Thyroid gland (tissue), 4 donors: ENCODE measurements at places on chromosomes 12 and 14. TPM values are rescaled to one million over a fixed set of nuclear protein-coding genes. Genes with fewer than 3 reads are reported as not detected.

Gene IQSEC3
- total RNA-seq: 0.27 TPM

Gene RD3L
- not detected for total RNA-seq

Gene NANOG
- 0.40 TPM for total RNA-seq

Gene MORN3
- total RNA-seq: 1.3 TPM

Gene PLA2G1B
- total RNA-seq: not detected

Gene RIN3
- 7.9 TPM for total RNA-seq

Gene GPD1
- 7.7 TPM for total RNA-seq

Gene SERPINA9
- total RNA-seq: not detected

Gene TAS2R46
- 4.5 TPM for total RNA-seq

Gene CDCA4
- 7.9 TPM for total RNA-seq

Gene SLC8B1
- total RNA-seq: 23.3 TPM

Gene LBHD2
- not detected for total RNA-seq

Gene DENND5B
- 14.9 TPM for total RNA-seq

Gene HOXC9
- 0.22 TPM for total RNA-seq

Gene RAPGEF3
- total RNA-seq: 178 TPM

Gene SLC10A1
- total RNA-seq: not detected

Gene KRT79
- not detected for total RNA-seq
